Cardiac atrium fibroblast (primary cell): ENCODE measurements at places on chromosomes 7 and 10. TPM values are rescaled to one million over a fixed set of nuclear protein-coding genes. Genes with fewer than 3 reads are reported as not detected.

Gene HOXA1
- not detected in 2 replicates for total RNA-seq

Gene MLLT10
- total RNA-seq, result 20.4 and 29.1 TPM in 2 replicates

Gene NKX1-2
- total RNA-seq, result not detected in 2 replicates

Gene NOS3
- total RNA-seq, result 5.4 and 18.6 TPM in 2 replicates

Gene TMEM196
- total RNA-seq, result not detected in 2 replicates

Gene FAM13C
- 2.6 and 3.2 TPM in 2 replicates for total RNA-seq

Gene IFIT1B
- not detected in 2 replicates for total RNA-seq

Gene TUBB8
- total RNA-seq, result not detected in 2 replicates

Gene EPO
- not detected in 2 replicates for total RNA-seq

Gene TLL2
- total RNA-seq, result under 0.01 TPM in 1 of 2 replicates, not detected in the other

Gene PRSS37
- total RNA-seq, result not detected in 2 replicates

Gene MOGAT3
- not detected in 2 replicates for total RNA-seq

Gene CD36
- 0.18 and 0.32 TPM in 2 replicates for total RNA-seq

Gene ICA1
- not detected in 2 replicates for total RNA-seq

Gene CLDN4
- under 0.01 TPM in 1 of 2 replicates, not detected in the other for total RNA-seq

Gene MGAM2
- total RNA-seq, result not detected in 2 replicates

Gene UCMA
- total RNA-seq, result not detected in 2 replicates

Gene CHN2
- total RNA-seq, result 0.16 and 1.8 TPM in 2 replicates

Gene CNTNAP2
- total RNA-seq, result under 0.01 TPM in 1 of 2 replicates, not detected in the other

Gene SFMBT2
- 2.4 and 2.9 TPM in 2 replicates for total RNA-seq

Gene CCDC6
- 20.8 and 28.4 TPM in 2 replicates for total RNA-seq

Gene TRIM73
- 0.16 and 0.36 TPM in 2 replicates for total RNA-seq

Gene ZFYVE27
- total RNA-seq, result 8.5 and 14.4 TPM in 2 replicates

Gene ERVW-1
- total RNA-seq, result not detected in 2 replicates

Gene AKR1C2
- 26.4 and 32.3 TPM in 2 replicates for total RNA-seq

Gene SPDYE2B
- total RNA-seq, result not detected in 2 replicates

Gene TMEM176B
- not detected in 2 replicates for total RNA-seq

Gene HTR5A
- total RNA-seq, result not detected in 2 replicates

Gene ARMC3
- not detected in 2 replicates for total RNA-seq

Gene GAD2
- total RNA-seq, result not detected in 2 replicates

Gene UCN3
- total RNA-seq, result not detected in 2 replicates

Gene EBF3
- 21.1 and 38.5 TPM in 2 replicates for total RNA-seq

Gene KIAA1217
- 1.1 and 2.2 TPM in 2 replicates for total RNA-seq

Gene ENKUR
- total RNA-seq, result not detected in 2 replicates

Gene OR2A14
- not detected in 2 replicates for total RNA-seq

Gene ADARB2
- total RNA-seq, result not detected in 2 replicates

Gene CCZ1
- 33.0 and 45.2 TPM in 2 replicates for total RNA-seq

Gene LIPN
- total RNA-seq, result not detected in 2 replicates

Gene COL13A1
- total RNA-seq, result 26.9 and 27.9 TPM in 2 replicates

Gene OIT3
- under 0.01 TPM in 1 of 2 replicates, not detected in the other for total RNA-seq
